Kidney (tissue), 22 donors: ENCODE measurements at places on chromosomes 2 and 18. TPM values are rescaled to one million over a fixed set of nuclear protein-coding genes. Genes with fewer than 3 reads are reported as not detected.

The SUCLG1 gene
- 789 TPM for polyA plus RNA-seq

The SAG gene
- polyA plus RNA-seq, result not detected

DNA sequence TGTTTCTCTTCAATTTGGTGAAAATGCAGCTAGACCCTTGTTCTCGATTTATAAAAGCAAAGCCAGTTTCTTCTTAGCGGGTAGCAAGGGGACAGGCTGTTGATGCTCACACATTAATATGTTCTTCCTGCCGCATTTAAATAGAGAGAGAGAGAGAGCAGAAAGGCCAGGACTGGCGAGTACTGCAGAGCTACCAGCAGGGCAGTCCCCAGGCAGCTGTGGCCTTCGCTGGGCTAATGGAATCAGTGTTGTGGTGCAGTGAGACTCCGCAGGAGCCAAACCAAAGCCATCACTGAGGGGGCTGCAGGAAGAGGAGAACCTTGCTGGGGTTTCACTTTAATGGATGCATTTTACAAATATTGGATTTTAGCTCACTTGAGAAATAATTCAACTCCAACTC lies 223.6 kb downstream of the ACTR3 start:
- no peak for DNase-seq

DNA sequence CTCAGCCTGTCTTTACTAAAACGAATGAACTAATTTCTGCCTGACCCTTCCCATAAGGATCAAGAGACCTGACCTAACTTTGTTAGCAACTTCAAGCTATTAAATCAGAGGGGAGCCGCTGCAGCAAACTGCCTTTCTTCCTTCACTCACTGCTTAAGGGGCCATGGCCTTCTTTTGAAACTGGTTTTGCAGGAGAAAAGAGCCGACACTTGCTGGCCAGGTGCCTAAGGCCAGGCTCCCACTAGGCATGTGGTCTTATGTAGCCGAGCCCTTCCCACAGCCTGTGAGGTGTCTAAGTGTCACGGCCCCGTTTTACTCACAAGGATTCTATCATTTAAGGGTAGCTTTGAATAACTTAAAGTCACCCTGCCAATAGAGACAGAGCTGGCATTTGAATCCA lies 130.8 kb downstream of the ZNF236 start:
- no peak for DNase-seq

- peak; percentile 68 for DNase-seq
These were observed 58.2 kb upstream of the PKDCC start for GRCh38 chr2:41989501-41990180.

GRCh38 chr2:223601018-223601417 lies 1.1 kb downstream of the SCG2 start:
- DNase-seq, result no peak

DNA sequence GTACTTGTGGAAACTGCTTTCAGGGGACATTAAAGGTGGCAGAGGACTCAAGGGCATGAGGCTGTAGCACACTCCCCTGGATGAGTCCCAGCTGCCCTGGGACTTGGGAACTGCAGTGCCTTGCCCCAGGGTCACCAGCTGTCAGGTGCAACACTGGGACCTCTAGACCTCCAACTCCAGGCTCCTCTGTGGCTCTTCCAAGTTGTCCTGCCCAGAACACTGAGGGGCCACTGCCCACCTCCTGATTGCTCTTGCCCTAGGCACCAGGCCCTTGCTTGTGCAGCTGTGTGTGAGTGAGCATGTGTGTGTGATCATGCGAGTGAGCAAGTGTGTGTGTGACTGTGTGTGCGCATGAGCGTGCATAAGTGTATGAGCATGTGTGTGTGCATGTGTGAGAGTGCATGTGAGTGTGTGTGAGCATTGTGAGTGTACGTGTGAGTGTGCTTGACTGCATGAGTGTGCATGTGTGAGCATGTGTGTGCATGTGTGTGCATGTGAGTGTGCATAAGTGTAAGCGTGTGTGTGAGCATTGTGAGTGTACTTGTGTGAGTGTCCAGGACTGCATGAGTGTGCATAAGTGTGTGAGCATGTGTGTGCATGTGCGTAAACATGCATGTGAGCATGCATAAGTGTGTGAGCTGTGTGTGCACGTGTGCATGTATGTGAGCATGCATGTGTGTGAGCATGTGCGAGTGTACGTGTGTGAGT lies 301.5 kb downstream of the NDUFA10 start:
- no peak for DNase-seq

DNA sequence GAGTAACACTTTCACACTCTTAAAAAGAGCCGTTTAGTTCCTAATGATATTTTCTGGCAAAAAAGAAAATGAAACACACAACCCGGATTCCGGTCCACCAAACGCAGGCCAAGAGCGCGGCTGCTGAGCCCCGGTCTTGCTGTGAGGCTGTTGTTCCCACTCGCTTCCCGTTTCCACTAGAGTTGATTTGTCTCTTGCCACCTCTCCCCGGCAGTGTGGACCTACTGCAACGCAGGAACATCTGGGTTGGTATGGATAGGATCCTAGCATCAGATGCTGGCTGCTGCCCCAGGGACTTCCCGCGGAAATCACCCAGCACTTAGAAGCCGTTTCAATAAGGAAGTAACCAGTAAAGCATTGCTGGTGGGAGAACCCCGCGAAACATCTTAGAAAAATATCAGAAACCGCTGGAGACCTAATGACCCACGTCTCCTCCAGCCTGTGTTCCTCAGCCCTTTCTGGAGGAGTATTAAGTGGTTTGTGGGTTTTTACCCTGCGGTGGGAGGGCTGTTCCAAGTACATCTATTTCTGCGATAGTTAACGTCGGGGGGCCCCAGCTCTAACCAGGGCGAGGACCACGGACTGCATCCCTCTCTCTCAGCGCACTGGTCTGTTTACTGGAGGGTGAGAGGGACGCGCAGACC lies 939 bp downstream of the DOCK10 start:
- peak; percentile 27 for DNase-seq
